Large intestine (tissue), 12 donors: ENCODE measurements at places on chromosomes 4 and X. TPM values are rescaled to one million over a fixed set of nuclear protein-coding genes. Genes with fewer than 3 reads are reported as not detected.

GRCh38 chr4:86544310-86544966 lies 49.7 kb upstream of the PTPN13 start:
- no peak overlapping the region for H3K27ac ChIP-seq
- no peak for DNase-seq
- H3K36me3 ChIP-seq, result no peaks in the 10 kb centered on the region

GRCh38 chr4:79272761-79273160 lies 53.1 kb downstream of the NAA11 start:
- no peaks in the 10 kb centered on the region for H3K36me3 ChIP-seq
- no peak overlapping the region for H3K4me3 ChIP-seq
- H3K4me1 ChIP-seq, result no peaks in the 10 kb centered on the region
- DNase-seq, result no peak

The CXCL11 gene
- 0.30 TPM for polyA plus RNA-seq

The ERAS gene
- polyA plus RNA-seq, result 0.27 TPM

GRCh38 chr4:158197194-158197776 lies 13.0 kb upstream of the TMEM144 start:
- H3K4me3 ChIP-seq, result no peak overlapping the region
- no peak overlapping the region for H3K27ac ChIP-seq
- H3K27me3 ChIP-seq, result no peaks in the 10 kb centered on the region
- DNase-seq, result no peak

GRCh38 chr4:182808673-182809416 lies 108.3 kb downstream of the DCTD start:
- H3K27me3 ChIP-seq, result peaks cover 4% of the 10 kb centered on the region
- no peaks in the 10 kb centered on the region for H3K4me1 ChIP-seq
- no peaks in the 10 kb centered on the region for H3K36me3 ChIP-seq
- DNase-seq, result no peak
- no peak overlapping the region for H3K4me3 ChIP-seq

- no peaks in the 10 kb centered on the region for H3K4me1 ChIP-seq
- no peaks in the 10 kb centered on the region for H3K27me3 ChIP-seq
- no peak overlapping the region for H3K4me3 ChIP-seq
- no peak overlapping the region for H3K27ac ChIP-seq
- peaks cover 15% of the 10 kb centered on the region for H3K36me3 ChIP-seq
- no peak for DNase-seq
Observed at GRCh38 chr4:24560868-24561368, 23.4 kb downstream of the DHX15 start.

GRCh38 chrX:413322-414201 lies 26.9 kb upstream of the PPP2R3B start:
- no peak for DNase-seq
- no peaks in the 10 kb centered on the region for H3K36me3 ChIP-seq
- H3K27ac ChIP-seq, result no peak overlapping the region
- H3K4me3 ChIP-seq, result no peak overlapping the region

GRCh38 chr4:103098756-103099440 lies 736 bp downstream of the BDH2 start:
- peaks cover 2% of the 10 kb centered on the region for H3K36me3 ChIP-seq
- no peak for DNase-seq
- H3K27me3 ChIP-seq, result no peaks in the 10 kb centered on the region
- peaks cover 22% of the 10 kb centered on the region for H3K4me1 ChIP-seq

The DCAF8L2 gene
- polyA plus RNA-seq, result 0.03 TPM

GRCh38 chr4:14375816-14376215 lies 626.5 kb upstream of the CPEB2 start:
- H3K4me1 ChIP-seq, result no peaks in the 10 kb centered on the region
- H3K27me3 ChIP-seq, result no peaks in the 10 kb centered on the region
- H3K36me3 ChIP-seq, result no peaks in the 10 kb centered on the region
- no peak for DNase-seq
- no peak overlapping the region for H3K4me3 ChIP-seq
- no peak overlapping the region for H3K27ac ChIP-seq
